CD14-positive monocyte (primary cell): ENCODE measurements at places on chromosomes 3 and 15.

- DNase-seq, result no peak
These were observed 83.6 kb downstream of the CCR1 start for GRCh38 chr3:46124216-46125177.

DNA sequence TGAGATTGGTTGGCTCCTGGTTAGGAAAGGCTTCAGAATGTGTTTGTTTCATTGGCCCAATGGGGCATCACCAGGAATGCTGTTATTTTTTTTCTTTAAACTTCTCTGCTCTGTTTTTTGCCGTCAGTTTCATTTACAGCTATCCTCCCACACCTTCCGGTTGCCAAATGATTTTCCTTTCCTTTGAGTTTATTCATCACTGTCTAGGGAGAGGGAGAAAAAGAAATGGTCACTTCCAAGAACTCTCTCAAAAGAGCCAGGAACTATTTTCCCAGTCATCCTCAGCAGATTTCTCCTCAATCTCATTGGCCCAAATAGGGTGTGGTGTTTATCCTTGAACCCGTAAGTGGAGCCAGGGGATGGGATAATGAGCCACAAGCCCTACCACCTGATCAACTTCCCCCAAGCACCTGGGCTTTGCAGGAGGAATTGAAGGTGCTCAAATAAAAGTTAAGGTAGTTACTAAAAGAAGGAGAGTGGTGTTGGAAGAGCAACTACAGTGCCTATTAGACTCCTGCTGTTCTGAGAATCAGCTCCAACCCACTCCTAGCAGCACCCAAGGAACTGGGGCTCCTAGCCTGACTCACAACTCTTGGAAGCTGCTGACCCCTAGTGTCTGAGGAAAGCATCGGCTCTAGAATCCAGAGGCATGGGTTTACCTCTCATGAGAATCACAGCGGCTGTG is 183.8 kb upstream of the IL12A start:
- peak; percentile 47 for DNase-seq

DNA sequence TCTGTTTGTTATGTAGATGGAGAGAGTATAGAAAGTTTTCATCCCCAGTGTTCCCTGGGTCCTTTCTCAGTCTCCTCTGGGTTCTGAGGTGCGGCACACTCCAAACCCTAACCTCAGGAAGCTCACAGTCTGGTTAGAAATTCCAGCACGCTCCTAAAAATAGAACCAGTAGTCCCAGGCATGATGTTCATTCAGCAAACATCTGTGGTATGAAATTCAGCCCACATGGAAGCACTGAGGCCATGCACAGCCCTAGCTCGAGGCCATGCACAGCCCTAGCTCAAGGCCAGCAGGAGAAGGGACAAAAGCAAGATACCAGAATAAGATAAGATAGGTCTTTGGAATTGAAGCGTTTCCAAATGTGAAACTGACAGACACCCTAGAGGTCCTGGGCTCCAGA is 82.3 kb upstream of the OXTR start:
- DNase-seq, result no peak

GRCh38 chr15:27495963-27496459 is 525.0 kb downstream of the GABRG3 start:
- no peak for DNase-seq

- no peak for DNase-seq
These were observed 15.7 kb downstream of the EMC4 start for GRCh38 chr15:34240537-34240936.

DNA sequence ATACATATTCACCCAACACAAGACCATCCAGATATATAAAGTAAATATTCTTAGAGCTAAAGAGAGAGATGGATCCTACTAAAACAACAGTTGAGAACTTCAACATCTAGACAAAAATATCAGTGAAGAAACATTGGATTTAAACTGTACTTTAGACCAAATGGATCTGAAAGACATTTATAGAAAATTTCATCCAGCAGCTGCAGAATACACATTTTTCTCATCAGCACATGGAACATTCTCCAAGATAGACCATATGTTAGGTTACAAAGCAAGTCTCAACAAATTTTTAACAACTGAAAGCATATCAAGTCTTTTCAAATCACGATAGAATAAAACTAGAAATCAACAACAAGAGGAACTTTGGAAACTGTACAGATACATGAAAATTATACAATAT is 369.0 kb upstream of the CCDC54 start:
- no peak for DNase-seq

DNA sequence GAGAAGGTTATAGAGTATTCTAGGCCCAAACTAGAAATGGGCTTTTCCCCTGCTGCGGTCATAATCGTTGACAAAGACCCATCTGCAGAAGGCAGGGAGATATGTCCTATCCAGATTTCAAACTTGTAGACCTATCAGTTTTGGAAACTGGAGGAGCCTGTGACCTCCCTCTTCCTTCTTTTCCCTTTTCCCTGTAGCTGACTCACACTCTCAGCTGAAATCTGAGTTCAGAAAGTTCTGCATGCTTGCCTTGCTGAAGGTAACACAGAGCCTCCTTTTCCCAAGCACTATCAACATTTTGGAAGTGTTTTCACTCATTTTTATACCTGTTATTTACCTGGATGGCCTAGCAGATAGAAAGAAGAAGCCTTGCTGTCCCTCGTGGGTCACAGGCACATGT is 59.1 kb upstream of the PSMD6 start:
- no peak for DNase-seq

GRCh38 chr3:194874783-194875182 is 189.1 kb downstream of the FAM43A start:
- no peak for DNase-seq
